Sciatic nerve (tissue), 2 donors: ENCODE measurements at places on chromosomes 2 and 18. TPM values are rescaled to one million over a fixed set of nuclear protein-coding genes. Genes with fewer than 3 reads are reported as not detected.

DNA sequence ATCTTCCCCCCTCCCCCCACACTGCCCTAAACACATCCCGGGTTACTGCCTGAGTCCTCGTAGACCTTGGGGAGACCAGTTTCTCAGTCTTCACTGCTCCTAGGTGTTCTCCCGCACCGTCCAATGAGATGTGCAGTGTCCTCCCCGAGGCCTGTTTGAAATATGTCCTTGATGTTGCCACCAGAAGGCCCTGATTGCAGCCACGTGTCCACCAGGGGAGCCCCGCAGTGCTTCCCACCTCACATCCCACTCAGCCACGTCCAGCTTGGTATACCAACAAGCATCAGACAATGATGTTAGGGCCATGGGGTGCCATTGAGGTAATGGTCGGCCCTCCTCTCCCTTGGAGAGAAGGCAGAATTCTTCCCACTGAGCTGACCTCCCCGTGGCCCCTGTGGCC, 38.7 kb downstream of the TCF7L1 start:
- no peak for DNase-seq

GRCh38 chr2:112985090-112985489, 7.3 kb downstream of the IL36G start:
- no peak for DNase-seq

DNA sequence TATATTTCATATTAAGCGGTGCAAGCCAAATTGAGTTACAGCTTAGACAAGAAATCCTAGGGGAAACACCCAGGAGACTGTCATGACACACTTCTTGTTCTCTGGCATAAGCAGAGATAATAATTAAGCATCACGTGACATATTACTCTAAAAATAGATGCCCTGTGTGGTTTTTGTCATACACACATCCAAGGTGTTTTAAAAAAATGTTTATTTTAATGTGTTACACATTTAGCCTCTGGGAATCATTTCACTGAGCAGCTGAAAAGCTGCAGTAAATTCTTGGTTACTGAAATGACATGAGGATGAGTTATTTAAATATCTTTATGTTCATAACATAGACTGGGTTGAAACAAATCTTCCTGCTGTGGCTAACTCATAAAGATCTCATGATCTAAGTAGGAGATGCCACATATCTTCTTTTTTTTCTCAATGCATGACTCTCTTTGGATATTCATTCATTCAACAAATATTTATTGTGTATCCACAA, 38.0 kb upstream of the ERMN start:
- DNase-seq: no peak

DNA sequence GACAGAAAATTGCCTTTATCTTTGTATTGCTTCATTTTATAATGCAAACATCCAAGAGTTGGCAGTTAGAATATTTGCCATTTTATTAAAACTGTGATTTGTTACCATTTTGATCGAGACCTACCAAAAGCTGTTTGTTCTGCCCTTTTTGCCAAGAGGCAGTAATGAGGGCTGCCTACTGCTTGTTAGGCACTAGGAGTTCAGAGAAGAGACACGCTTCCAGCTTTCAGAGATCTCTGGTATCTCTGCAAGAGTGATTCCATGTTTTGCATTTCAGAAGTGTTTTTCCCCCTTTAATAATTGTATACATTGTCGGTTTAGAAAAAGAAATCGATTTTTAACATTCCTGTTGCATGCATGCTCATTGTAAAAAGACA, 628 bp downstream of the MRPL30 start:
- no peak for DNase-seq

GRCh38 chr2:74379851-74380789, at the start of gene DCTN1:
Gene DCTN1 (minus strand): TSS chr2:74380311. CDS start chr2:74380037, 274 bp downstream.
- no peak for DNase-seq

GRCh38 chr2:53445383-53446070, 322.1 kb upstream of the CHAC2 start:
- no peak for DNase-seq

- no peak for DNase-seq
Measured at GRCh38 chr2:163737190-163737439, 1.3 kb upstream of the FIGN start.

DNA sequence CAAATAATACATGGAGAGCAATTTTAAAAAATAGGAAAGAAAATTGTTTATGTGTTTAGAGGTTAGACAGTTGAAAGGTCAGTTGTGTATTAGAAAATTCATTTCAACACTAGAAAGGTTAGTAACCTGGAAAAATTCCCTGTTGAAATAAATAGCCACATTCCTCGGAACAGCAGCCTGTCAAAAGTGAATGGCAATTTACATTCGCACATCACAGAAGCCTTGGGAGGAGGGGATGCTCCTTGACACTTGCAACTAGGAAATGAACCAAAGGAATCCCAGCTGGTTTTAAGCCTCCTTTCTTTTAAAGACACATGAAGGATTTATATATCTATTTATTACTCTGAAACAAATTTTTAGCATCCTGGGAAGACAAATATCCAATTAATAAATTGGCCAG, 653.5 kb upstream of the LRRTM4 start:
- no peak for DNase-seq

- peak; percentile 81 for DNase-seq
Measured at GRCh38 chr2:151922845-151923666, 94.8 kb upstream of the ARL5A start.

Gene LCT
- 0.04 TPM for total RNA-seq

Gene PDE11A
- 2.4 TPM for total RNA-seq

Gene ANKRD30B
- total RNA-seq: 17.2 TPM

Gene DQX1
- not detected for total RNA-seq
